Stimulated activated naive CD8-positive, alpha-beta T cell treated with anti-CD3 and anti-CD28 coated beads, Interleukin-15, amount 100 ng/mL, for 72 hours (primary cell): ENCODE measurements at places on chromosomes 6 and 20.

GRCh38 chr6:126131246-126131645 is 144.9 kb downstream of the TRMT11 start:
- no peak for DNase-seq

GRCh38 chr6:88050140-88050818 is 2.6 kb downstream of the SPACA1 start:
- no peak for DNase-seq

- no peak for DNase-seq
Measured at GRCh38 chr6:47715782-47716181, 17.4 kb downstream of the ADGRF4 start.

GRCh38 chr20:32332614-32333013 is 25.5 kb upstream of the ASXL1 start:
- DNase-seq, result no peak

GRCh38 chr20:47576516-47577033 is 74.9 kb downstream of the NCOA3 start:
- DNase-seq, result no peak

DNA sequence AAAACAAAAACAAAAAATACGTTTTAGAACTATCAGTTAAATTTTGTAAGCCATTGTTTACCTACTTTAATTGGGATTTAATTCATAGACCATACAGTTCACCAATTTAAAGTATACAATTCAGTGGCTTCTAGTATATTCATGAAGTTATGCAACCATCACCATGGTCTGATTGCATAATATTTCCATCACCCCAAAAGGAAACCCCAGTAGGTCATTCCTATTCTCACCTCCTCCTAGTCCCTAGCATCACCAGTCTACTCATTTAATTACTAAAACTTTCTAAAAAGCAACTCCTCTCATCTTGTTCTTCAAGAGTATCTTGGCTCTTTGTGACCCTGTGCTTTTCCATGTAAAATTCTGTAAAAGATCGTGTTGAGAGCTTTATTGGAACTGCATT is 60.2 kb downstream of the ASXL1 start:
- no peak for DNase-seq

DNA sequence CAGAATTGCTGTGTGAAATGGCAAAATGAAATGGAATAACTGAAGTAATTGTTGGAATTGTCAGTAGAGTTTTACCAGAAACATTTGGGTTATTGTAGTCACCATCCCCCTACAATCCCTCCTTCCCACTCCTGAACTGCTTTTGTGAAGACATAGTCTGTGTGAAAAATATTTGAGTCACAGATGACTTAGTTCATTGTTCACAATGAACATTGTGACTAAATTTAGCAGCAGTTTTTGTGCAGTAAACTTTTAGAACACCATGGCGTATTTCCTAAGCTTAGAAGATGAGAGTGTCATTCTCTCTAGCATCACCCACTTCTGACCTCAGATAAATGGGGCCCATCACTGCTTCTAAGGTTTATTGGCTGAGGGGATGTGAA is 11.0 kb downstream of the OTOR start:
- DNase-seq, result no peak

- no peak for DNase-seq
Measured at GRCh38 chr6:137680705-137681346, 186.2 kb upstream of the TNFAIP3 start.

DNA sequence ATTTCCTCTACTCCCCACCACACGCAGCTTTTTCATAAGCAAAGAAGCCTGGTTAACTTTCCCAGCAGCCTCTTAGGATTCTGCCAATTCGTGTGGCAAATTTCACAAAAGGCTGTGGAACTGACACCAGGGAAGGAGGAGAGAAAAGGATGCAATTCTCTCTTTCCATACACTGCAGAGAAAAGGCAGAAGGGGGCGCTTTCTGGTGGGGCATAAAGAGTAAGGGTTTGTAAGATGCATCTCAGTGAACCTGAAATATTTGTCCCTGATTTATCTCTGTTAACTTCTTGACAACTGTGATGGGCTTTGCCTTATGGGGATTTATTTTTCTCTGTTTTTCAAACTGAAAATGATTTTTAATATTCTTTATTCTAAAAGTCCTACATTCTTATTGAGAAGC is 45.5 kb upstream of the GLP1R start:
- DNase-seq, result no peak

GRCh38 chr6:33075208-33075567 is 602 bp upstream of the HLA-DPB1 start:
- DNase-seq, result no peak

DNA sequence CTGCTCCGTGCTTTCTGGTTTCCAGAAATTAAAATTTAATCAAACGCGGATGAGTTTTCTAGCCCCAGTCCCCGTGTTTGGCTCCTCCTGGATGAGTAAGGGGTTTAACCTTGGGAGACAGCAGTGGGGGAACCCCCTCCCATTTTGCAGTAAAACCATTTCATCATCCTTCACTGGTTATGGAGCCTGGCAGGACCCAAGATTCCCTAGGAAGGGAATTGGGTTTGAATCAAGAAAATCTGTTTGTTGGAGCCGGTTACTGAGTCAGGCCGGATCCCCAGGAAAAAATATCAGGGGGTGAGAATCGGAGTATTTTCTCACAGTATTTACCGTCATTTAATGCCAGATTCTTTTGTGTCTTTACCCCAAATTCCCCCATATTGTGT is 754 bp downstream of the YWHAB start:
- DNase-seq, result no peak

DNA sequence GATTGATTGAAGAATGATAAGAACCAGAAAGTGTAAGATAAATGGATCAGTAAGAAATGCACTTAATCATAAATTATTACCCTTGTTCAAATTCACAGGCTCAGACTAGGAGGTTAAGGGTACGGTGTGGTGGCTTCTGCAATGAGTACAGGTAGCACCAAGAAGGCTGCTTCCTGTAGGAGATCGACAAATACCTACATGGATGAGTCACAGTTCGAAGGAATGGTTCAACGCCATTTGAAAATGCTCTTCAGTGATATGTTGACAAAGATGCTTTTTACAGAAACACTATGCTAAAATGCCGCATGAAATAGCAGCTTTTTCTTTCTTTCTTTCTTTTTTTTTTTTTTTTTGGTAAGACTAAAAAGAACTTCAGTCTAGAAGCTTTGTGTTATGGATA is 116.2 kb downstream of the DTNBP1 start:
- no peak for DNase-seq

DNA sequence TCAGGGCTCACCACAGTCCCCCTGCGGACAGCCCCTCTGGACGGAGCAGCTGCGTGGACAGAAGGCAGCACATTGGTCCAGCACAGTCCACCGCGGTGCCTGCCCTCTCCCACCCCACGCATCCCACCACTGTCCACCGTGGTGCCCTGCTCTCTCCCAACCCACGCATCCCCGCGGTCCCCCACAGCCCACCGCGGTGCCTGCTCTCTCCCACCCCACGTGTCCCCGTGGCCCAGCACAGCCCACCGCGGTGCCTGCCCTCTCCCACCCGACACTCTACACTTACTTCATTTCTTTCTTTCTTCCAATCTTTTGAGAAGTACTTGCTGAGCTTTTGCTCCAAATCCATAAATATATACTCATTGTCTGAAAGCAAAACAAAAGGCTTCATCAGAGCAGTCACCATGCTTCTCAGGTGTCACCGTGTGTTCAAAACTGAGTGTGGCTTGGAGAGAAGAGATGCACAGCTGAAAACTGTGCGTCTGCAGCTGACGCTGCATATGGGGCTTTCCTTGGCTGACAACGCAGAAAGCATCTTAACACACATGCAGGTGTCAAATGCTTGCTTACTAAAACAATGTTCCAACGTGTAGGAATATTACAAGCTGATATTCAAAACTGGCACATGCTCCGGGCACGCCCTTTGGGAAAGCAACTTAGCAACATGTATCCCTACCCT is 11.8 kb downstream of the FRMD1 start:
- DNase-seq, result no peak

GRCh38 chr6:56382416-56382940 is 135.1 kb upstream of the COL21A1 start:
- no peak for DNase-seq

GRCh38 chr6:45754432-45754831 is 261.2 kb downstream of the CLIC5 start:
- no peak for DNase-seq

DNA sequence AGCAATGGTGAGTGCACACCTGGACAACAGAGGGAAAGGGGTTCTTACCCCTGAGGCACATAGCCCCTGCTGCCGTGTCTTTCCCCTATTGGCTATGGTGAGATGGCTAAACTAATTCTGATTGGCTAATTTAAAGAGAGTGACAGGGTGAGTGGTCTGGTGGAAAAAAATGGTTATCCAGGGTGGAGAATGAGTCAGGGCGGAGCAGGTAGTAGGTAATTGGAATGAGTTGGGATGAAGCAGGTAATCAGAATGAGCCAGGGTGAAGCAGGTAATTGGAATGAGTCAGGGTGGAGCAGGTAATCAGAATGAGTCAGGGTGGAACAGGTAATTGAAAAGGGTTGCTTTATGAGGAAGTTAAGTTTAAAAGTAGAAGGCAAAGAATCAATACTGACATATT is 200.3 kb downstream of the EYA4 start:
- DNase-seq, result no peak

- DNase-seq, result no peak
Measured at GRCh38 chr20:2259731-2260130, 36.1 kb upstream of the TGM3 start.

DNA sequence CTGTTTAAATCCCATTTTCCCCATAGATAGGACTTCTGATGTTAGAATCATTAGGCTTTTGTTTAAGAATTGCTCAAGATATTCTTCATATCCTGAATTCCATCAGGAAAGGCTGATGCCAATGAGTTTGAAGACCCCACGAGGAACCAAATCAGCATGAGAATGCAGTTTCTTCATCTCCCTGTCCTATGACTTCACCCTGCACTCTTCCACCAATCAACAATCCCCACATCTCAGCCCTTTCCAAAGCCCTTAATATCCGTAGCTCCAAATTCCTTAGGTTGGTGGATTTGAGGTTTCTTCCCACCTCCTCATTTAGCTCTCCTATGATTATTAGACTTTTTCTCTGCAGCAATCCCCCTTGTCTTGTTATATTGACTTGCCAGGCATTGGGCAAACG is 88.3 kb upstream of the PRND start:
- DNase-seq, result no peak

- DNase-seq, result no peak
Measured at GRCh38 chr6:63502156-63502555, 70.1 kb upstream of the LOC128125822 start.

DNA sequence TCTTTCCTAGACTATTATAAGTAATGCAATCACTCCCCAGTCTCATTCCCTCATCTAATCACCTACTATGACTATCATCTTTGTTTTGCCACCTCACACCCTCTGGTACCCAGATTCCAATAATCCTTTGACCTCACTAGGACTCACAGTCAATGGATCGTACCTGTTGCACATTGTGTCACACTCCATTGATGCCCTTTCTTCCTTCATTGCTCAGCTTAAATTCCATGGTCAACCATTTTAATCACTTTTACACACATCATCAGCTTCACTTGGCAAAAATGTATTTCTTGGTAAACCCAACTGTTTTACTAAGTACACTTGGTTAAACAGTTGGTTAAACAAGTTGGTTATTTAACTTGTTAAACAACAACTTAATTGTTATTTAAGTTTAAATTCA is 44.0 kb downstream of the CEP162 start:
- DNase-seq, result no peak

DNA sequence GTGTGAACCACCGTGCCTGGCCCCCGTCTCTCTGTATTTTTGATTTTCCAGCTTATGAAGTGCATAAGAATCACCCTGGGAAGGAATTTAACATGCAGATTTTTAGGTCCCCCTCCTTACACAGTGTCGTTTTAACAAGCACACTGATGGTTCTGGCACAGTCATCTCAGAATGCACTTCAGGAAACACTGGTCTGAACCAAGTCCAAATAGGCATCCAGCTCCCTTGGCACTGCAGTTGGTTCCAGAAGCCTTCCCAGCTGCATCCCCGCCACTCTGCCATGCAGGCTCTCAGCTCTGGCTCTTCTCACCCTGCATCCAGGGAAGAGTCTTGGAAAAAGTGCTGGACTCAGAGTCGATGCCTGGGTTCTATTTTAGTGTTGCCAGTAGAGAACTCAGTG is 20.1 kb downstream of the RIPOR2 start:
- DNase-seq, result no peak

DNA sequence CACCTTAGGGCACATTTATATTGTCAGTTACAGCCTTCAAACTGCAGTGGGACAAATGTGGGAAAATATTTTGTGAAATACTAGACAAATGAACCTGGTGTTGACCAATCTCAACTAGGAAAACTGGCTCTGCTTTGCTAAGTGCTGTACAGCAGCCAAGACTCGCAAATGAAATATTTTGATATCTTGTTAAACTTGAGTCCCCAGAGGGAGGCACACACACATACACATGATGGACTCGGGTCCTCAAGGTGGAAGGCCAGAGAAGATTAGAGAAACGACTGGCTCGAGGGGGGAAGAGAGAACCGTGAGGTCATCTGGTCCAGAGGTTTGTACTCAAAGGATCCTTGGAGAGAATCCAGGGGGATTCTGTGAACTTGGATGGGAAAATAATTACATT is 67.3 kb upstream of the JAG1 start:
- no peak for DNase-seq

- no peak for DNase-seq
Measured at GRCh38 chr6:604579-604978, 52.3 kb downstream of the HUS1B start.

GRCh38 chr20:45039475-45039820 is 61.5 kb downstream of the KCNS1 start:
- DNase-seq, result no peak

DNA sequence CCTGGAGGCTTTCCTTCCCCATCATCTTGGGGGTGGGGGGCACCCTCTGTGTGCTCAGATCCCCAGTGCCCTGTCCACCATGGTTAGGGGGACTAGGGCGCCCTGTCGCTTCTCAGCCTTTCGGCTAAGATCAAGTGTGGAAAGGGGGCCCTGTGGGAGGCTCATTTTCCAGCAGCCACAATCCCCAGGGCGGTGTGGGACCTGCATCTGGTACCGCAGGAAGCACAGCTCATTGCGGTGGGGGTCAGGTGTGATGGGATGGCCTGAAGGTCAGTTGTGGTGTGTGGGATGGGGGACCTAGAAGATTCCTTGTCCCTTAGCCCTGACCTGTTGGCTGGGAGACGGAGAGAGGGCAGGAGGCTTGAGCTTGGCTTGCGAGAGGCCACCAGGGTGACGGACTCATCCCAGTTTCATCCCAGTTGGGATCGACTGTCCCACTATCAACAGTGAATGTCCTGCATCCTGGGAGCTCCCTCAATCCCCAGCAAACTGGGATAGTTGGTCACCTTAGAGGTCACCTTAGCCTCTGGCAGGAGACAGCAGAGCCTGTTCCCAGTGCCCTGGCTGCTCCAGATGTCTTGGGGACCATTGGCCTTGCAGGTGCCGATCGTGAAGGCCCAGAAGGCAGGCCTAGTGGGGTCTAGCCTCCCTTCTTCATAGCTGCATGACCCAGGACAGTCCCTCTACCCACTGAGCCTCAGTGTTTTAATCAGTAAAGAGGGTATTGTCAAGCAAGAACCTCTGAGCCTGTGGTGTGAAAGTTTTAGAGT is 64.5 kb upstream of the PMEPA1 start:
- no peak for DNase-seq
